CD4-positive, alpha-beta memory T cell (primary cell): ENCODE measurements at places on chromosomes 11 and 22. TPM values are rescaled to one million over a fixed set of nuclear protein-coding genes. Genes with fewer than 3 reads are reported as not detected.

Gene RAB36
- 0.33 TPM for total RNA-seq

Gene OSBPL5
- total RNA-seq: 4.5 TPM

Gene TSSK2
- not detected for total RNA-seq

Gene KBTBD3
- total RNA-seq: 18.6 TPM

Gene APIP
- total RNA-seq: 18.4 TPM

Gene TRIM66
- 31.3 TPM for total RNA-seq

Gene BIK
- total RNA-seq: 2.5 TPM

Gene SPCS2
- total RNA-seq: 148 TPM

Gene SLC22A9
- not detected for total RNA-seq

Gene UEVLD
- total RNA-seq: 10.7 TPM

Gene OLFML1
- total RNA-seq: not detected

Gene C11orf91
- 0.49 TPM for total RNA-seq

Gene OR52I1
- not detected for total RNA-seq

Gene SLN
- not detected for total RNA-seq

Gene ISX
- total RNA-seq: not detected

Gene VPREB1
- not detected for total RNA-seq

Gene CASP12
- total RNA-seq: not detected

Gene KCNK4
- total RNA-seq: not detected

Gene PKDREJ
- not detected for total RNA-seq

Gene CENATAC
- total RNA-seq: 114 TPM

Gene KCNE3
- not detected for total RNA-seq

Gene C11orf87
- total RNA-seq: not detected

Gene FIBIN
- not detected for total RNA-seq

Gene TIMP3
- 1.7 TPM for total RNA-seq

Gene PAMR1
- not detected for total RNA-seq

Gene FAM83F
- not detected for total RNA-seq

Gene RIMBP3C
- total RNA-seq: 4.5 TPM

Gene ACP2
- 23.6 TPM for total RNA-seq

Gene DDTL
- total RNA-seq: 6.1 TPM

Gene RELA
- total RNA-seq: 170 TPM

Gene TMEM86A
- 4.0 TPM for total RNA-seq

Gene FAM181B
- total RNA-seq: 0.11 TPM

Gene GAL
- not detected for total RNA-seq

Gene FXYD6
- total RNA-seq: not detected

Gene ZNRF3
- 0.89 TPM for total RNA-seq
